ENCODE measurements at places on chromosomes 12 and 14.

GRCh38 chr12:6280053-6280469, 30.4 kb upstream of the PLEKHG6 start:
- DNase-seq = no peak

GRCh38 chr14:92108345-92109254, 2.2 kb upstream of the ATXN3 start:
- no peak for DNase-seq

GRCh38 chr14:33848706-33849454, 102.0 kb downstream of the EGLN3 start:
- no peak for DNase-seq

DNA sequence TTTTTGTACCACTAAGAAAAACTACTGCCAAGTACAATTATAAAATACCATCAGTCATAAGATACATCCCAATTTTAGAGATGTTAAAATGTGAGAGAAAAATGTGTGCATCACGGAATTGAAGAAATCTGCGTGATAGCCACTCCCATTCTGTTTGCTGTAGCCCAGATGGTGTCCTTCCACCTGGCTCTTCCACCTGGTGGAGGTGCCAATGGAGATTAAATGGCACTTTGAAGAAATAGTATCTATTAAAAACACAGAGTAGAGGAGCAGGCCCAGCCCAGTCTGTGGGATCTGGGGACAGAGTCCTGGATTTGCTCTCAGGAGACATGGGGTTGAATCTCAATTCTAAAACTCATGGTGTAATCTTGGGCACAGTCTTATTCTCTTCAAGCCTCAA, 35.5 kb downstream of the TSPAN11 start:
- DNase-seq = no peak

- DNase-seq = no peak
These were observed 69.2 kb upstream of the LTA4H start for GRCh38 chr12:96104566-96104965.

DNA sequence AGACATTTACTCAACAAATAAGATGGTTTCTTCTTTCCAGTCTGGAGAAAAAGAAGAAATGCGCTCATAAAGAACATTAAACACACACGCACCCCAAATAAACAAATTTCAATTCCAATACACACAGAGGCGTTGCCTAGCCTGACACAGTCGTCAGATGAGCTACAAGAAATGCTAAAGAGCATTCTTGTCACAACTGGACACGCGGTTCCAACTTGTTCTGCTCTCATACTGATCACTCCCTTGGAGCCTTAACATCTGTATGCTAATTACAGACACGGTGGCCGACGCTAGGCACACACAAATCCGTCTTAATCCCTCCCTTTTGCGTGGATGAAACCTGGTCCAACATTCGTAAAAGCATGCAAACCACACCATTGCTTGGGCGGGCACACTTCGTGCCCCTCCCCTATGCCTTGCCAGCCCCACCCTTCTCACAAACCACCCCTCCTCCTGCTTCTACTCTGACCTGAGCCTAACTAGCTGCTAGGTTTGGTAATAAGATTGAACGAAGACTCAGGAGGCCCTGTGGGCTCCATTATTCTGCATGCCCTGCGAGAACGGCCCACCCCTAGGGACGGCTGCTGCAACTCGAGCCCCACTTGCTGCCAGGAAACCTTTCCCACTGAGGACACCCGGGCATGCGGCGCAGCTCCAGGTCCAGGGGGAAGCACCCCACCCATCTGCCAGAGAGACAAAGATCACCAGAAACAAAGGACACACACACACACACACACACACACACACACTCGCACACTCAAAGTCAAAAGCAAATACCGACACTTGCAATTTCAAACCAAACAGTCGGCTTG, 1.2 kb downstream of the KCNK10 start:
- no peak for DNase-seq

DNA sequence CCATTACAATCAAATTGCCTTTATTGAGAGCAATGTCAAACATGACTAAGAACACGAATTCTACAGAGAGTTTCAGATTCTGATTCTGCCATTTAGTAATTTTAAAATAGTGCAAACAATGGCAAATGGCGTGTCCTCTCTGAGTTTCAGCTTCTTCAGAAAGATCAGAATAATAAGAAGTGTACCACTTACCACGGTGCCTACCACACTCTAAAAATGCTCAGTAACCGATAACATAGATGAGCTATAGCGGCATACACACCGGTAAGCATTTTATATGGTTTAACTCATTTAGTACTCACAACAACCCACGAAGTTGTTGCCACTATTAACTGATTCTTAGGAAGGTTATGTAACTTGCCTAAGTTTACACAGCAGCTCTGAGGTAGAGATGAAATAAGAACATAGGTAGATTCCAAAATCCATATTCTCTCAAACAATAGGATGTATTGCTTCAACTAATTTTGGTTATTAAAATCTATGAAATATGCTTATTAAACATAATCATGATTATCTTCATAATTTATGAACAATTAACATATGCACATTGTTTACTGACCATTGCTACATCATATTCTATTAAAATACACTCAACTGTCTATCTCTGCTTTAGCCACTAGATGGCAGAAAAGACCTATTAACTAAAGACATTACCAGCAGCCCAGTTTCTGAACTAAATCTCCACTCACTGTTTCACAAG, 38.3 kb downstream of the SLC6A15 start:
- no peak for DNase-seq

- DNase-seq = no peak
These were observed 204.1 kb downstream of the BCL11B start for GRCh38 chr14:99067927-99068326.

- DNase-seq = no peak
These were observed 47.9 kb downstream of the NTF3 start for GRCh38 chr12:5479761-5480160.

DNA sequence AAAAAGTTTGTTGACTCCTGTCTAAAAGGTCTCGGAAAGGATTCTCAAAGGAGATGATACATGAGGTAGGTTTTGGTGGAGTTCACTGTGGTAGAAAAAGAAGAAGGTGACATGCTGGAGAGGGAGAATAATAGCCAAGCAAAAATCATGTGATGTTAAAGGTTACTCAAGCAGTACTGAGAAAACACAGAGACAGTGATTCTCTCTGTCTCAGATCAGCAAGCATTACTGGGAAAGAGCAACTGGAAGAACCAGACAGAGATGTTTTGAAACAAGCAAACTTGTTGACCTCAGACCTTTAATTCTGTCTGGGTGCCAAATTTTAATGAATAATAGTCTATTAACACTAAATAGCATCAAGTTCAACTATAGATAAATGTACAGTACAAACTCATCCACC, 183.5 kb upstream of the PLEKHG7 start:
- DNase-seq = no peak

DNA sequence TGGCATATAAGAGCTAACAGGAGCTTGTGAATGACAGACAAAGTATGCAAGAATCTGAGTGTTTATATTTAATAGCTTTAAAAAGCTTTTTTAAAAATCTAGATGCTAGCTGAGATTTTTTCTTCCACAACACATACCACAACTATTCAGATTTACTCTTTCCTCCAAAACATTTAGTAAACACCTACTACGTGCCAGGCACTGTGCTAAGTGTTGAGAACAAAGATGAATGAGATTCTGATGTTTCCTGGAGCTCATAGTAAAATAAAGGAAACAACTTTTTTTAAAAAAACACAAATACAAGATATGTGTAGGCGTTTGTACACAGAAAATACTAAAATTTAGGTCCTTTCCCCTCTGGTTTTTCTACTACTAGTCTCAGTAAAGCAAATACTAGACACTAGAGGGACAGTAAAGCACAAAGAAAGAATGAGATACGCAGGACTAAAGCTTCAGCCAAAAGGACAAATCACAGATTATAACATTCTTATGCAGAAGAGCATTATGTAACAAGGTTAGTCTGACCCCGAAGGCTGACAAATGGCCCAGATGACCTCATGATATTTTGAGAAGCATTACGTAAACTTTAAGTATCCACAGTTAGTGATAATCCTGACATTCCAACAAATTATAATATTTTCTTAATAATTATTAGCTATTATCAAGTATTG, 78.6 kb upstream of the PAWR start:
- DNase-seq = no peak

- DNase-seq = no peak
These were observed 6.6 kb downstream of the TAPBPL start for GRCh38 chr12:6458281-6459003.

- no peak for DNase-seq
These were observed 12.3 kb upstream of the DACT1 start for GRCh38 chr14:58625438-58625837.

GRCh38 chr14:52080158-52080800, 11.4 kb upstream of the NID2 start:
- DNase-seq = no peak

DNA sequence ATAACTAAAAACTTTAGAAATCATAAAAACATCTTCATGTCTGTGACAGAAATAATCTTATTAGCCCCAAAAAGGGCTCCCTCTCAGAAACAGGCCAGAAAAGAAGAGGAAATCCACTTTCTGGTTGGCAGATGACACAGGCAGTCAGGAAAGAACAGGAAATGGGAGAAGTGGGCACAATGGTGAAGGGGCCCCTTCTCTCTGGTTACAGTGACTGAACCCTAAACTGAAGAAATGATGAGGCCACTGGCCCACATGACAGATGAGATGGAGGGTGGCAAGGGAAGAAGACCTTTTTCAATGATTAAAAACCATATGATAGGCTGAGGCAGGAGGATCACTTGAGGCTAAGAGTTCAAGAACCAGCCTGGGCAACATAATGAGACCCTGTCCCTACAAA, 21.1 kb downstream of the TCTN1 start:
- DNase-seq = no peak

DNA sequence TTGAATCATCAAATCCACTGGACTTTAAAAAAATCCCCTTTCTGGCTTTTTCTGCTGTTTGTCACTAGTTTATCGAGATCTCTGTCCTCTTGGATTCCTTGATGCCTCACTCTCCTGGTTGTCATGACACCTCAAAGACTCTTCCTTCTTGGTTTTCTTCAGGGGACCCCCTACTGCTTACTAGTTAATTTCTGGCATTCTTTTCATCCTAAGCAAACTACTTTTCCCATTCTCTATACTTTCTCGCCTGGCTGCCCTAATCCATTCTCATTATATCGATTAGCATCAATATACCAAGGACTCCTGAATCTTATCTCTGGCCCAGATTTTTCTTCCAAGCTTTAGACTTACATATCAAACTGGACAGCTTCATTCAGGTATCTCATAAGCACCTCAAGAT, 98.6 kb downstream of the NEDD1 start:
- no peak for DNase-seq

GRCh38 chr12:128259556-128260070, 7.4 kb upstream of the TMEM132C start:
- no peak for DNase-seq

GRCh38 chr12:46303039-46303666, 34.3 kb upstream of the SLC38A1 start:
- peak; percentile 13 for DNase-seq

GRCh38 chr12:6963791-6964413, 6.6 kb downstream of the PHB2 start:
- DNase-seq = no peak

- DNase-seq = no peak
These were observed 244.2 kb upstream of the USP15 start for GRCh38 chr12:62016021-62016420.

DNA sequence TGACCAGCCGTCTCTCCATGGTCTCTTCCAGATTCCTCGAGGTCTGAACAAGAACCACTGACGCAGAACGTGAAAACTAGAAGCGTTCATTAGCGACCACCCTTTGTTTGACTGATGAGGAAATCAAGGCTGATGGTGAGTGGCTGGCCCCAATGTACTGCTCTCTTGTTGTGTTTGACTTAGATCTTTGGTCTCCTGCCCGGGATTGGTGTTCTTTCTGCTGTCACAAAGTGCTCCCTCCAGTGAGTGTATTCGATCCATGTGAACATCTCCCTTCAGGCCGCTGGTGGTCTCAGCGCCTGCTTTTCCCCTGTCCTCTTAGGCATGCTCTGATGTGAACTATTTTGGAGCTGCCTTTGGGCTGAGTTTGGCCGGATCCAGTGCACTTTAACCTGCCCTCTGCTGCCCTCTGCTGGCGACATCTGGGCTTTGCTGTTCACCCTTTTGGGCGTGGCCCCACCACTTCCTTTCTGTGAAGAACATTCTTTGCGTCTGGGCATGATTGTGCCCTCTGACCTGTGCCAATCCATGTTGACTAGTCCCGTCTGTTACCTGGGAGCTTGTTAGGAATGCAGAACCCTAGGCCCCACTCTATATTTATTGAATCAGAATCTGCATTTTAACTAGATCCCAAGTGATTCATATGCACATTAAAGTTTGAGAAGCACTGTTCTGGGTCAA, 279.1 kb downstream of the TTC6 start:
- DNase-seq = peak; percentile 57

DNA sequence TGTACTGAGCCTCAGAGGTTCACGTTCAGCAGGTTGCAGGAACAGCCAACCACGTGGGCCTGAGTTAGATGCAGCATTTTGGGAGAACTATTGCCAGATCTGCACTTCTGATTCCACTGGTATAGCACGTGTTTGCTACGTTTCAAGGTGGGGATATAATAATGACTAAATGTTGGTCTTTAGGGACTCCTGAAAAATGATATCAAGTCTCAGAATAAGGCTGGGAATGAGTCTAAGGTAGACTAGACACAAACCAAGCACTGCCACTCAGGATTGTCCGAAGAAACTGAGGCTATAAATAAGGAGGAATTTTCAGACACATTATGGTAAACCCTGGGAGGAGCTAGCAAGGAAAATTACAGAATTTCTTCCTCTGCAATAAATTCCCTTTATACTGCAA, 98.1 kb downstream of the ESR2 start:
- DNase-seq = no peak

DNA sequence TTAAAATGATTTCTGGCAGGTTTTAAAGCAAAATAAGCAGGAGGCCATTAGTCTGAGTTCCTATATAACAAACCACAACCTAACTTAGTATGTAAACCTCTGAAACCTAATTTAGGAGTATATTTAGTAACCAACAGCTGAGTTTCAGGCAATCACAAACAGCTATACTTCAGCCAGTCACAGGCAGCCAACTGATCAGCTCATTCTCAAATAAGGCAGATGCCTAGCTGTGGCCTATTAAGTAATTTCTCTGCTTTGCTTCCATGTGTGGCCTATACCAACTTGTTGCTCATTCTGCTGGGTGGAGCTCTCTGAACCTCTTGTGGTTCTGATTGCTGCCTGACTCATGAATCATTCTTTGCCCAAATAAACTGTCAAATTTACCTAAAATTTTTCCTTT, 408.9 kb upstream of the FBXO33 start:
- DNase-seq = no peak

DNA sequence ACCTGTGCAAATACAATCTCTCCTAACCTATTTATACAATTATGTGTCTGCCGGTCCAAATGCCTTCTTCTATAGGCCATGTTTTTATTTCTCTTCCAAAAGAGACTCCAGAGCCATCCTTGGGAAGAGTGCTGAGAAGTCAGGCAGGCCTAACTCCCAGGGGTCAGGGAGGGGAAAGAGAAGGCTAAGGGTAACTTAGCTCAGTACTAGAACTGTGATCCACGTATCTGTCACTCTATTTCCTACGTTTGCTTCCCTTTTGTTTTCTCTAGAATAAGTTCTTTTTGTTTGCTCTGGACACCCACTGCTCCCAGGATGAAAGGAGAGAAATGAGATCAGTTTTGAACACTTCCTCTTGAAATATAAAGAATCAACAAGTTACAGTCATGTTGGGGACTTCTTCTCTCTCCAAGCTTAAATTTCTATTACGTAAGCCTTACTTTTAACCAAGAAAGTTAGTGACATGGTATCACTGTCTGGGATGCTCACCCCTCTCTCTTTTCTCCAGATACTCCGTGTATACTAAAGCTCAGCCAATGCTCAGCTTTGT, 79.2 kb downstream of the DAD1 start:
- DNase-seq = no peak

- no peak for DNase-seq
These were observed 3.0 kb upstream of the LGALS3 start for GRCh38 chr14:55126034-55126433.
